Body of pancreas (tissue), 4 donors: ENCODE measurements at places on chromosomes 16 and 17.

- H3K4me3 ChIP-seq, result no peak overlapping the region
- H3K36me3 ChIP-seq, result no peaks in the 10 kb centered on the region
- no peaks in the 10 kb centered on the region for H3K4me1 ChIP-seq
- H3K27me3 ChIP-seq, result no peaks in the 10 kb centered on the region
- DNase-seq, result peak; percentile 72
- H3K27ac ChIP-seq, result no peak overlapping the region
Measured at GRCh38 chr16:55494994-55495421, 13.9 kb upstream of the LPCAT2 start.

DNA sequence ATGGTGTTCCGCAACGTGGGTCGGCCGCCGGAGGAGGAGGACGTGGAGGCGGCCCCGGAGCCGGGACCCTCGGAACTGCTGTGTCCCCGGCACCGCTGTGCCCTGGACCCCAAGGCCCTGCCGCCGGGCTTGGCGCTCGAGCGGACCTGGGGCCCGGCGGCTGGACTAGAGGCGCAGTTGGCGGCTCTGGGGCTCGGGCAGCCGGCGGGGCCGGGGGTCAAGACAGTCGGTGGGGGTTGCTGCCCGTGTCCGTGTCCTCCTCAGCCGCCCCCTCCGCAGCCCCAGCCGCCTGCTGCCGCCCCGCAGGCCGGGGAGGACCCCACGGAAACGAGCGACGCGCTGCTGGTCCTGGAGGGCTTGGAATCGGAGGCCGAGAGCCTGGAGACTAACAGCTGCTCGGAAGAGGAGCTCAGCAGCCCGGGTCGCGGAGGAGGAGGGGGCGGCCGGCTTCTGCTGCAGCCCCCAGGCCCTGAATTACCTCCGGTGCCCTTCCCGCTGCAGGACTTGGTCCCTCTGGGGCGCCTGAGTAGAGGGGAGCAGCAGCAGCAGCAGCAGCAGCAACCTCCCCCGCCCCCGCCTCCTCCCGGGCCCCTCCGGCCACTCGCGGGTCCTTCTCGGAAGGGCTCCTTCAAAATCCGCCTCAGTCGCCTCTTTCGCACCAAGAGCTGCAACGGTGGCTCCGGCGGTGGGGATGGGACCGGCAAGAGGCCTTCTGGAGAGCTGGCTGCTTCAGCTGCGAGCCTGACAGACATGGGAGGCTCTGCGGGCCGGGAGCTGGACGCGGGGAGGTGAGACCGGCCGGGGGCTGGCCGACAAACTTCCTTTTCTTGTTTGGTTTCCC is 821 bp downstream of the SOCS7 start:
- DNase-seq, result peak; percentile 45
- peak overlapping the region; percentile 93 for H3K27ac ChIP-seq
- no peaks in the 10 kb centered on the region for H3K27me3 ChIP-seq
- H3K4me1 ChIP-seq, result peaks cover 44% of the 10 kb centered on the region
- peak overlapping the region; percentile 73 for H3K4me3 ChIP-seq

DNA sequence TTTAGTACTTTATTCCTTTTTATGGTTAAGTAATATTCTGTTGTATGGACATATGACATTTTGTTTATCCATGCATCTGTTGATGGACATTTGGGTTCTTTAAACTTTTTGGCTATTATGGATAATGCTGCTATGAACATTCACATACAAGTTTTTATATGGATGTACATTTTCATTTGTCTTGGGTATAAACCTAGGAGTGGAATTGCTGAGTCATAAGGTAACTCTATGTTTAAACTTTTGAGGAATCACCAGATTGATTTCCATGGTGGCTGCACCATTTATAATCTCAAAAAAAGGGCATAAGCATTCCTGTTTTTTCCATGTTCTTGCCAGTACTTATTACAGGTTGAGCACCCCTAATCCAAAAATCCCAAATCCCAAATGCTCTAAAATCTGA is 90.3 kb upstream of the CRHR1 start:
- H3K4me3 ChIP-seq, result no peak overlapping the region
- no peaks in the 10 kb centered on the region for H3K27me3 ChIP-seq
- H3K27ac ChIP-seq, result no peak overlapping the region
- no peak for DNase-seq
- no peaks in the 10 kb centered on the region for H3K4me1 ChIP-seq

GRCh38 chr16:87416826-87417527 is 24.8 kb downstream of the MAP1LC3B start:
- H3K27me3 ChIP-seq, result no peaks in the 10 kb centered on the region
- H3K27ac ChIP-seq, result no peak overlapping the region
- peaks cover 21% of the 10 kb centered on the region for H3K36me3 ChIP-seq
- peak; percentile 30 for DNase-seq

- peaks cover 7% of the 10 kb centered on the region for H3K4me1 ChIP-seq
- no peak for DNase-seq
- no peak overlapping the region for H3K4me3 ChIP-seq
- peaks cover 2% of the 10 kb centered on the region for H3K36me3 ChIP-seq
- no peaks in the 10 kb centered on the region for H3K27me3 ChIP-seq
Measured at GRCh38 chr17:2184993-2185931, 118.3 kb downstream of the SMG6 start.

GRCh38 chr16:30122604-30123160 is 338 bp downstream of the MAPK3 start:
- peak overlapping the region; percentile 62 for H3K27ac ChIP-seq
- no peak for DNase-seq
- H3K4me1 ChIP-seq, result peaks cover 24% of the 10 kb centered on the region
- peak overlapping the region; percentile 96 for H3K4me3 ChIP-seq
- H3K27me3 ChIP-seq, result no peaks in the 10 kb centered on the region

GRCh38 chr16:49484936-49485335 is 111.3 kb downstream of the C16orf78 start:
- no peak overlapping the region for H3K4me3 ChIP-seq
- DNase-seq, result no peak
- no peaks in the 10 kb centered on the region for H3K36me3 ChIP-seq
- no peak overlapping the region for H3K27ac ChIP-seq
- H3K27me3 ChIP-seq, result no peaks in the 10 kb centered on the region

GRCh38 chr16:2753733-2754020 is 1.2 kb downstream of the SRRM2 start:
- peak overlapping the region; percentile 38 for H3K4me3 ChIP-seq
- DNase-seq, result no peak
- H3K27ac ChIP-seq, result peak overlapping the region; percentile 99
- peaks cover 49% of the 10 kb centered on the region for H3K4me1 ChIP-seq
- H3K36me3 ChIP-seq, result peaks cover 10% of the 10 kb centered on the region

DNA sequence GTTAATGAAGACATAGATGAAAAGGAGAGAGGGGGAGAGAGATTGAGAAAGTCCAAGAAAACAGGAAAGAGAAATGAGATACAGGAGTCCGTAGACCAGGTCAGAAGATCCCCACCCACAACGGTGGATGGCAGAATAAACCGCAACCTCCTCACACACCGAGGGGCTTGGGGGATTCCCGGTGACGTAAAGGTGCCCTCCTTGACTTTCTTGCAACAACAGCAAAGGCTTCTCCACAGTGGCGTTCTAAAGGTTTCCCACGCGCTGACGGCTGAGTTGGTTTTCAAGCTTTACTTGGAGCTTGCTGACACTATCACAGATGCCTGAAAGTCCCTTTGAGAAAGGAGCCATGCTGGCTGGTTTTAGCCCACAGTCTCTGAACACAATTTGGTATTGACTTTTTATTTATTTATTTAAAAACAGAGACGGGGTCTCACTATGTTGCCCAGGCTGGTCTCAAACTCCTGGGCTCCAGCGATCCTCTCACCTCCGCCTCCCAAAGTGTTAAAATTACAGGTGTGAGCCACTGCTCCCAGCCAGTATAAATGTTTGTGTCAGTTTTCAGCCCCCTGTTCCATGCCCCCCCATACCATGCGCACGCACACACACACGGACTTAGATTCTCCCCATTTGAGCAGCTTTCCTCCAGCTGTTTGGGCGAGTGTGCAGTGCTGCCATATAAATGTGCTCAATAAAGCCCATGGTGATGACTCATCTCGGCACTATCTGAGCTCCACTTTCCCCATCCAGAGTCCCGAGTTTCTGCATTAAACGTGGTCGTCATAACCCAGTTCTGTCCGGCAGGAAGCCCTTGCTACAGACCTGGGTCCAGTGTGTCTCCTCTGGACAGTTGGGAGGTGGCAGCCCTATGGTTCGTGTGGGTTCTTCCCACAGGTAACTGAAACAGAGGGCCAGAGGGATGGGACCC is 33.0 kb upstream of the SEC14L1 start:
- H3K4me1 ChIP-seq, result no peaks in the 10 kb centered on the region
- H3K27me3 ChIP-seq, result no peaks in the 10 kb centered on the region
- no peak for DNase-seq
- no peaks in the 10 kb centered on the region for H3K36me3 ChIP-seq
- H3K27ac ChIP-seq, result no peak overlapping the region

DNA sequence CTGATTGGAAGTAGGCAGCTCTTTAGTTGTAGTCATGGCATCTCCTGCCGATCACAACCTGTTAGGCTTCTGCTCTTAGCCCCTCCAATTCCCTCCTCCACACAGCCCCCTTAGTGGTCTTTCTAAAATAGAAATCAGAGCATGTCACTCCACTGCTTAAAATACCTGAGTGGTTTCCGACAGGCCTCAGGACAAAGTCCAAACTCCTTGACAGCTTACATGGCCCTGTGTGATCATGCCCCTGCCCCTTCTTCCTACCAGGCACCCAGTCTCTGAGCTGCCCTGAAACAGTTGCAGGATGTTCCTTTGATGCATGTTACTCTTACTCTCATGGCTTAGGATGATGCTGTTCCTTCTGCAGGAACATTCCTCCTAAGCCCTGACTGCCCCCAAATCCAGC is 147.3 kb downstream of the AATF start:
- no peak overlapping the region for H3K27ac ChIP-seq
- H3K4me1 ChIP-seq, result no peaks in the 10 kb centered on the region
- no peak for DNase-seq
- H3K36me3 ChIP-seq, result no peaks in the 10 kb centered on the region

DNA sequence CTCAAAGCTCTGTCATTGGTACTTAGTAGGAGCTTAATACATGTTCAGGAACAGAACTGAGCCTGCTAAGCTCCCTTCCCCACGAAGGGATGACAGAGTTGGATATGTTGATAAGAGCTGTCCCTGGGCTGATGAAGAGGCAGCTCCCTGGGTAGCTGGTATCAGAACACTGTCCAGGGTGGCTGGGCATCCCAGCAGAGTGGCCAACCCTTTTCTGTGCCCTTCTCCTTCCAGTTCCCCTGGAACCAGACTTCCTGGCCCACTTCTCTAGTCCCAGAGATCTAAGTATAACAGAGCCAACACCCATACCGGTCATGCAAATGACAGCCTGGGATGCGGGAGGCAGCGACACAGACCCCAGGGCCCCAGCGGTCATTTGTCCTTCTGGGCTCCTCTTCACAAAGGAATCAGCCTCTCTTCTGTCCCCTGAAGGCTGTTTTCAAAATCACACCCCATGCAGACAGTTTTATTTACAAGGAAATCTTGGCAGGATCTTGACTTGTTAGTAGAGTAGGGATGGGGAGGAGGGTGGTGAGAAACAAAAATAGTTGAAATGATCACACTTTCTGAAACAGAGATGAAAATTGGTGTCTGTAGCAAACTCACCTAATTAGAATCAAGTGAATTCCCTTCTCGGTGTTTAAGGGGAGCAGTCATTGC is 1.4 kb upstream of the RHBDL3 start:
- no peaks in the 10 kb centered on the region for H3K36me3 ChIP-seq
- H3K27ac ChIP-seq, result no peak overlapping the region
- no peak overlapping the region for H3K4me3 ChIP-seq
- DNase-seq, result no peak
- no peaks in the 10 kb centered on the region for H3K27me3 ChIP-seq

DNA sequence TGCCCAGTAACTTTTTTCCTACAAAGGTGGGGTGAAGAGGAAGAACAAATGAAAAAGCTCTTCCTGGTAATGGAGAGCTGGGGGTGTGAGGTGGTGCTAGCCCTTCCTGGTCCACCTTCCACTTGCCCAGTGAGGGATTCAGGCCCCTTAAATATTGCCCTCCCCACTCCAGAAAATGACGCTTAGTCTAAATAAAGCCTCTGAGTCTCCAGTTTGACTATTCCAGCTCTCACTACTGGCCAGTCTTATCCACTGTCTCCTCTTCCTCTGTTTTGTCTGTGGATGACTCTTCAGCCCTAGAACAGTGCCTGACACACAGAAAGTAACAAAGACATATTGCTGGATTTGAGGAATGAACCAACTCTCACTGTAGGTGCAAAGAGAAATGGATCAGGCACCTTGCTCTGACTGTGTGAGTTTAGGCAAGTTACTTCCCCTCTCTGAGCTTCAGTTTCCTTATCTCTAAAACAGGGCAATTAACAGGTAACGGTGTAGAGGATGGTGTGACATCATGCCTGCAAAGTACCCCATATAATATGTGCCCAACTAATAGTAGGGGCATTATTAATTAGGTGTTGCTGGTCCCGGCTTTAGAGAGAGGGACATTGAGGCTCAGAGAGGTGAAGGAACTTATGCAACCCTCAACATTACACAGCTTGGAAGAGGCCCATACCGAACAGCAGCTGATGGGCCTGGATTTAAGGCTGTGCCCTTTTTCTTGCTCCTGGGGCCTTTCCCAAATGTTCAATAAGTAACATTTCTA is 21.3 kb downstream of the ZNF385C start:
- H3K4me3 ChIP-seq, result no peak overlapping the region
- no peak for DNase-seq
- H3K27me3 ChIP-seq, result no peaks in the 10 kb centered on the region

GRCh38 chr17:6248061-6248460 is 177.9 kb downstream of the WSCD1 start:
- H3K36me3 ChIP-seq, result no peaks in the 10 kb centered on the region
- no peak overlapping the region for H3K27ac ChIP-seq
- H3K4me1 ChIP-seq, result no peaks in the 10 kb centered on the region
- no peaks in the 10 kb centered on the region for H3K27me3 ChIP-seq
- no peak overlapping the region for H3K4me3 ChIP-seq

DNA sequence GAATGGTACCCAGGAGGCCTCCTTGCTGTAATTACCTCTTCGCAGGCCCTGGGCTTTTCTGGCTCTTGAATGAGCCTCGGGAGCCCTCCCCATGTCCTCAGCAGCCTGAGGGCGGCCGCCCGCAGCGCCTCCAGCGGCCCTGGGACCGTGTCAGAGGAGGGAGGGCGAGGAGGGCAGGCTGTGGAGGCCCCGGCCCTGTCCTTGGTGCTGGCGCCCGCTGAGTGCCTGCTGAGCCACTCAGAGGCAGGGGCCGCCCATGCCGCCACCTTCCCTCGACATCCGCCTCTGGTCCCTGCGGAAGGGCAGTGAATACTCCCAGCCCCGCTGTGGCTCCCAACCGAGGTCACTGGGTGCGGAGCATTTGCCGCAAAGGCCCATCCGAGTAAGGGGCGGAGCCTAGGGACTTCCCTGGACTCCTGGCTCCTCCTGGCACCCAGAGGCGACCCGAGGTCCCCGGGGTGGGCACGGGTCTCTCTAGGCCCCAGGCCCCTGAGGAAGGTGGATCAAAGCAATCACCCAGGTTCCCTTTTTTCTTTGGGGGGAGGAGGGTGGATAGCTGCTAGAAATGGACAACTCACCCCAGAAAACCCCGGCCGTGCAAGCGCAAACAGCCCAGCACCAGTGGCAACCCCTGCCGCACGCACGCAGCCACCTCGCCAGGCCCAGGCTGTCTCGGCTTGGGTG is 2.8 kb downstream of the RBFOX3 start:
- H3K4me1 ChIP-seq, result peaks cover 17% of the 10 kb centered on the region
- H3K36me3 ChIP-seq, result no peaks in the 10 kb centered on the region
- peak; percentile 3 for DNase-seq
- H3K27me3 ChIP-seq, result peaks cover 36% of the 10 kb centered on the region
- H3K27ac ChIP-seq, result no peak overlapping the region
- no peak overlapping the region for H3K4me3 ChIP-seq

GRCh38 chr16:77468831-77469230 is 34.0 kb upstream of the ADAMTS18 start:
- H3K27me3 ChIP-seq, result no peaks in the 10 kb centered on the region
- H3K36me3 ChIP-seq, result no peaks in the 10 kb centered on the region
- H3K4me1 ChIP-seq, result no peaks in the 10 kb centered on the region
- no peak overlapping the region for H3K4me3 ChIP-seq
- no peak overlapping the region for H3K27ac ChIP-seq
